Activated T-helper 1 cell treated with Interleukin-2 at 50 U/mL for 16 hours (primary cell): ENCODE measurements at places on chromosomes 13 and 19.

- no peak for DNase-seq
Observed at GRCh38 chr13:101150998-101151397, 265.3 kb downstream of the NALCN start.

DNA sequence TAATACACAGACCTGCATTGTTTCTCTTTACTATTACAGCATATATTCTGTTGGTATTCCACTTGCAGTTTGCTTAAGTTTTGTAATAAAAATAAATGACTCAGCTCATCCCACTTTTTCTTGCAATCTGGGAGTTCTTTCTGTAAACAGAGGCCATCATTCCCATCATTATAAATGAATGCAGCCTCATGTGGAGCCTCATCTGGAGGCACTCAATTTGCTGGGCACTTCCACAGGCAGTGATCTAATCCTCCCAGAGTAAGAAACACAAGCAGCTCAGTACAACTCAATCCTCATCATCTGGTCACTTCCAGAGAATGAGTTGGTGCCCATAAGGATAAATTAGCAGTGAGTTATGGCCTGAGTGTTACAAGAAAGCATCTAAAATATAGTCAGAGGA lies 2801.9 kb downstream of the PCDH9 start:
- DNase-seq = no peak

DNA sequence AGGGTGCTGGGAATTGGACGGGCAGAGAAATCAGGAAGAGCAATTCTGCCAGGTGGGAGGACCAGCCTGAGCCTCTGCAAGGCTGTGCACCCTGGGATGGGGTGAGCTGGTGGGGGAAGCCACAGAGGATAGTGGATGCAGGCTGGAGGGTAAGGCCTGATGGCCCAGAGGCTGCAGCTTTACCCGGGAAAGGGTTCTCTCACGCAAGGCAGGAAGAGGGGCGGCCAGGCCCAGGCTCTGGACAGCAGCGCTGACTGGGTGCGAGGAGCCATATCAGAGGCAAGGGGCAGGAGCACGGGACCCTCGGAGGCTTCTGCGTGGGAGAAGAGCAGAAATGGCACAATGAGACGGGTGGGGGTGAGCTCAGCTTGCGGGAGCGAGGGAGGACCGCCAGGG lies 104.6 kb downstream of the SOX1 start:
- DNase-seq = no peak

DNA sequence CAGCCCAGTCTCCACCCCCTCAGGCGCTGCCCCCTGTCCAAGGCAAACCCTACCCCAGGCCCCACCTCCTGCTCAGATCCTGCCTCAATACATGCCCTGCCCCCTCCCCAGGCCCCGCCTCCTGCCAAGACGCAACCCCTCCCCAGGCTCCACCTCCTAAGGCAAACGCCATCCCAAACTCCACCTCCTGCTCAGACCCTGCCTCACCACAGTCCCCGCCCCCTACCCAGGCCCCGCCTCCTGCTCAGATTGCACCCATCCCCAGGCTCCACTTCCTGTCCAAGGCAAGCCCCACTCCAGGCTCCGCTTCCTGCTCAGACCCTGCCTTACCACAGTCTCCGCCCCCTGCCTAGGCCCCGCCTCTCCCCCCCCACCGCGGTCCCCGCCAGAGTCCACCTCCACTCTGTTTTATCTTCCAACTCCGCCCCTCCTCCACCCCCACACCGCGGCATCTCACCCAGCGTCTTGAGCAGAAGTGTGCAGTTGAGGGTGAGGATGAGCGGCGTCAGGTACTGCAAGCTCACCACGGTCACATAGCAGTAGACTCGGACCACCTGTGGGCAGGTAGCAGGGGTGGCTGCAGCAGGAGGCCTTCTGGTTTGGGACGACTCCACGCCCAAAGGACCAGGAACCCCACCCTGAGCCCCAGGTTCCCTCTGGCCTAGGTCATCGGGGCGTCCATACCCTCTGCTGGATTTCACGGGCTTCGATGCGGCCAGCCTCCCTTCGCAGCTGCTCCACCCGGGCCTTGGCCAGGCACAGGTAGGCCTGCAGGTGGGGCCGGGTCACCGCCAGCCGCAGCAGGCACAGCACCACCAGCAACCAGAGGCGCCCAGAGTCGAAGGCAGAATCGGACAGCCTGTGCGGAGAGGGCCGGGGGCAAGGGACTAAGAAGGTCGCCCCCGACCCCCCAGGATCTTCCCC lies 17.7 kb downstream of the TMEM161A start:
- DNase-seq = no peak

- no peak for DNase-seq
Observed at GRCh38 chr19:8335343-8336071, 7.6 kb downstream of the KANK3 start.

DNA sequence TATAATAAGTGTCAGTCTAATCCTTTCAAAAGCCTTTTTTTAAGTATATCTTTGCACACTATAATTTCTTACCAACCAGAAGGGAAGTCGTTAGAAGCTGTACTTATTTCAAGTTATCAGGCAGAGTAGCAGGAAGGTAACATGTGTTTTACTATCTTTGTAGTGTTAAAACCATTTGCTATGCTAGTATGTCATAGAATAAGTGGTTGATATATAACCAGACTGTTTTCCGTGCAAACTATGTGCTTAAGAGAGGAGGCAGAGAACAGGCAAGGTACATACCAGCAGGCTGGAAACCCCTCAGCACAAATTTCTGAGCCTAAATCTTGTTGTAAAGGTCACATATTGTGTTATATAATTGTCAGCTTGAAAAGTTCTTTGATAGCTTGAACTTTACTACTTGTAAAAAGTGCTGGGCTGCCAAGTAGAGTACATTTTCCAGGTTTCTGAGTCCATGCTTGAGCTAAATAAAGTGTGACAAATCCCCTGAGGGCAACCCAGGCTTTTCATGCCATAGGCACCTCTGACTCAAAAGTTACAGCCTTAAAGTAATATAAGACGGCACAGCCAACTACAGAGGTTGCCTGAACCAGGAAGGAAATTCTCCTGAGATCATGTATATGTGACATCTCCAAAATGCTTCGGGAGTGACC lies 1297.4 kb downstream of the PCDH9 start:
- DNase-seq = no peak

GRCh38 chr19:57249329-57249728 lies 8.9 kb downstream of the ZNF805 start:
- no peak for DNase-seq

DNA sequence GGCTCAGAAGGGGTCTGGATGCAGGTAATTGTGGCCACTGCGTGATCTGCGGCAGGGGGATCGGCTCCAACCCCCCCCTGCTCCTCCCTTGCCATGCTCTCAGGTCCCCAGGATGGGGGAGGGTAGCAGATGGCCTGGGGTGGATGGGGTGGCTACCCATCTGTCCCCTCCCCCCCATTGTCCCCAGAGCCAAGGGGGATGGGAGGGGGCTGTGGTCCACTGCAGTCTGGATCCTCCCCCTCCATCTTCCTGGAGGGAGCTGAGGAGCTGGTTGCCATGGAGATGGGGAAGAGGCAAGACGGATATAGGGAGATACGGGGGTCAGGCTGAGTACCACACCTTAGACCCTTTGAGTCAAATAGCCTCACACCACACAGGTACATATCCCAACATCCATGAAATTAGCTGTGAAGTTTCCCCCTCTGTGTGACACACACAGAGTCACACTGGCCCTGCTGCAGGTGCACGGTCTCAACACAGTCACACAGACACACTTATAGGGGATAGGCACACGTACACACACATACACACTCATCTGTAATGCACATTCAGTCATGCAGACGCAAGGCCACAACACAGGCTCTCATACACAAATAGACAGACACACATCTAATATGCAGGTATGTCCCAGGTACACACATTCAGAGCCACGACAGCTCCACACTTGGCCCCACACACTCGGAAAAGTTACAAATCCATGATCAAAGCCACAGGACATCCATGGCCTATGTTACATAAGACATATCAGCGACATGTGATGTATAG lies 1.8 kb upstream of the NOVA2 start:
- DNase-seq = no peak

GRCh38 chr13:114056205-114057013 lies 76.0 kb downstream of the RASA3 start:
- no peak for DNase-seq

DNA sequence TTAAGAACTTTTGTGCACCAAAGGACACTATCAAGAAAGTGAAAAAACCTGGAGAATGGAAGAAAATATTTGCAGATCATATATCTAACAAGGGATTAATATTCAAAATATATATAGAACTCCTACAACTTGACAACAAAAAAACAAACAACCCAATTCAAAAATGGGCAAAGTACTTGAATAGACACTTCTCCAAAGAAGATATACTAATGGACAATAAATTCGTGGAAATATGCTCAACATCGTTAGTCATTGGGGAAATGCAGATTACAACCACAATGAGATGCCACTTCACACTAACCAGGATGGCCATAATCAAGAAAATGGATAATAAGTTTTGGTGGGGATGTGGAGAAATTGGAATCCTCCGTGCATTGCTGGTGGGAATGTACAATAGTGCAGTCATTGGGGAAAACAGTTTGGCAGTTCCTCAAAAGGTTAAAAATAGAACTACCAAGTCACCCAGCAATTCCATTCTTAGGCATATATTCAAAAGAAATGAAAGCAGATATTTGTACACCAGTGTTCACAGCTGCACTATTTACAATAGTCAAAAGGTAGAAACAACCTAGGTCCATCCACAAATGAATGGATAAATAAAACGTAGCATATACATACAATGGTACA lies 2.2 kb upstream of the LSR start:
- no peak for DNase-seq

GRCh38 chr13:40445557-40445990 lies 220.9 kb downstream of the FOXO1 start:
- DNase-seq = no peak

DNA sequence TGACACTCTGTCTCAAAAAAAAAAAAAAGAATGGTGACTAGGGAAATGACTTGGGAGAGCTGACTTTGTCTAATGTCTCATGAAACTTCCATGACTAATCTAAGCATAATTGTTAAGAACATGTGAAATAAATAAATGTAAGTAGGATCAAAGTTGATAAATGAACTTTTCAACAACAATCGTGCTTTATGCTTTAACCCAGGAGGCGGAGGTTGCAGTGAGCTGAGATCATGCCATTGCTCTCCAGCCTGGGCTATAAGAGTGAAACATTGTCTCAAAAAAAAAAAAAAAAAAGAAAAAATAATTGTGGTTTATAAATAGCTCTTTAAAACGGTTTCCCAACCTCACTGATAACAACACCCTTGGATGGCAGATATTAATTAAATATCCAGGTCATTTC lies 12.9 kb upstream of the AKT2 start:
- no peak for DNase-seq

DNA sequence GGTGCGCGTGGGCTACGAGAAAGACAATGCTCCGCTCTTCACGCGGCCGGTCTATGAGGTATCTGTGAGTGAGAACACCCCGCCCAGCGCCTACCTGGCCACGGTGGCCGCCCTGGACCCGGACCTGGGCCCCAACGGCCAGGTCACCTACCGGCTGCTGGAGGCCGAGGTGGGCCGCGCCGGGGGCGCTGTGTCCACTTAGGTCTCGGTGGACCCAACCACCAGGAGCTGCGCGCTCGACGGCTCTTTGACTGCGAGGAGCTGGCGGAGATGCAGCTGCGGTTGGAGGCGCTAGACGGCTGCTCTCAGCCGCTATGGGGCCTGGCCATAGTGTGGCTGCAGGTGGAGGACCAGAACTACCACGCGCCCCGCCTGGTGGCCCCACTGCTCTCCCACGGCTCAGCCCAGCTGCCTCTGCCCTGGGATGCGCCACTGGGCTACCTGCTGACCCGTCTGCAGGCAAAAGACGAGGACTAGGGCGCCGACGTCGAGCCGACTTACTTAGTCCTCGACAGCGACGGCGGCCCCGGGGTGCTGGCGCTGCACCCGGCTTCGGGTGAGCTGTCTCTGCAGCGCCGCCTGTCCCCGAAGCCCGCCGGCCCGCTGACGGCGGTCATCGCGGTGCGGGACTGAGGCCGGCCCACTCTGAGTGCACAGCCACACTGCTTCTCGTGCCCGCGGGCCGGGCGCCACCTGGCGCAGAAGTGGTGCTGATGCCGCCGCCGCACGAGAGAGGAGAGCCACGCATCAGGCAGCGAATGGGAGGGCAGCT lies 173.0 kb downstream of the OLFM4 start:
- DNase-seq = no peak

DNA sequence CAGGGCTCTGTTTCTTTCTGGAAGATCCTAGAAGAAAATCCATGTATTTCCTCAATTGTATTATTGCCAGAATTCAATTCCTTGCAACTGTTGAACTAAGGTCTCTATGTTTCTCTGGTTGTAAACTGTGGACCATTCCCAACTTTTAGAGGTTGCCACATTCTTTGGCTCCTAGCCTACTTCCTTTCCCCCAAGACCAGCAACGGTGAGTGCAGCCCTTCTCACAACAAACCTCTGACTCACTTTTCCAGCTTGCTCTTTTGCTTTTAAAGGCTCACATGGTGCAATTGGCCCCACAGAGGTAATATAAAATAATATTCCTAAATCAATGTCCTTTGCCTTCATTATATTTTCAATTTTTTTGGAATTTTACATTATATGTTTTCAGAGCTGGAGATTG lies 371.3 kb downstream of the SLITRK5 start:
- DNase-seq = no peak

GRCh38 chr19:57870225-57870624 lies 18.6 kb downstream of the ZNF814 start:
- DNase-seq = no peak

GRCh38 chr19:10295305-10295846 lies 5.6 kb downstream of the ICAM5 start:
- DNase-seq = peak; percentile 53

GRCh38 chr19:50750010-50750409 lies 20.3 kb upstream of the GPR32 start:
- no peak for DNase-seq

DNA sequence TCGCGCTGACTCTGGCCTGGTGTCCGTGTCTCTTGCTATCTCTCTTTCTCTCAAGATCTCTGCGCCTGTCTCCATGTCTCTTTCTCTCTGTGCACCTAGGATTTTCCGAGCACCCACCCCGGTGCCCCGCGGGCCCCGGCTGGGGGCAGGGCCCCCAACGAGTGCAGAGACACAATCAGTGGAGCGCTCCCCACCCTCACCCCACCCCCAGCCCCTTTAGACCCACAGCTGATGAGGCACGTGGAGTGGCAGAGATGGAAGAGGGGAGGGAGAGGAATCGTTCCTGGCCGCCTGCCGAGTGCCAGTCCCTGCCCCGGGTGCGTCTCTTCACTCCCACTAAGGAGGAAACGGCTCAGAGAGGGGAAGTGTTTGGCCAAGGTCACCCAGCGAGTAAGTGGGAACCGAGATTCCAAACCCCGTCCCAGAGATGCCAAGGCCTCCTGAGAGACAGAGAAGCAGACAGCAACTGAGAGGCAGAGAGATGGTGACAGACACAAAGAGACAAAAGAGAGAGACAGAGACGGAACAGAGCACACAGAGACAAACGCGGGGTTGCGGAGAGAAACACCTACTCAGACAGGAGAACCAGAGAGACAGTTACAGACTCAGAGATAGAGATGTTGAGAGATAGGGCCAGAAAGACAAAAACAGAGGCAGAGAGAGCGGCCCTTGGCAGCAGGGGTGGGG lies 626 bp upstream of the BCL3 start:
- DNase-seq = no peak

GRCh38 chr13:41458761-41459431 lies 1.5 kb downstream of the RGCC start:
- peak; percentile 46 for DNase-seq
